ENCODE measurements at places on chromosomes 7 and 10. TPM values are rescaled to one million over a fixed set of nuclear protein-coding genes. Genes with fewer than 3 reads are reported as not detected.

DNA sequence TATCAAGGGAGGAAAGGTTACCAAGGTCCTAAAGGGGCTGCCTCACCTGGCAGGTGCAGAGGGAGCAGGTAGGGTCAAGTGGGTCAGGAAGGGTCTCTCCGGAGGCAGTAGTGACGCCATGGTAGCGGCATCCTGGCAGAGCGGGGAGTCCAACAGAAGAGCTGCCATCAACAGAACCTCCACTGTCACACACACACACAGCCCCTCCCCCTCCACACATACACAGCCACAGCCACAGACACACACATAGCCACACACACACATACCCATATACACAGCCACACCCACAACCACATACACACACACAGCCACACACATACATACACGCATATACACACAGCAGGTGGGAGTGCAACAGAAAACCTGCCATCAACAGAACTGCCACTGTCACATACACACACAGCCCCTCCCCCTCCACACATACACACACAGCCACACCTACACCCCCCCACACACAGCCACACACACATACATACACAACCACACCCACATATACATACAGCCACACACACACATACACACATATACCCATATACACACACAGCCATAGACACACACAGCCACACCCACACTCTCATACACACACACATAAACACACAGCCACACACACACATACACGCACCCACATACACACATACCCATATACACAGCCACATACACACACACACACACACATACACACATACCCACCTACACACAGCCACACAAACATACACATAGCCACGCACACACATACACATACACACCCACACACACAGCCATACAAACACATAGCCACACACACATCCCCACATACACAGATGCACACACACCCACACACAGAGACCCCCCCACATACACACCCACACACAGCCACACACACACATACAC lies 23.1 kb downstream of the KCP start:
- DNase-seq, result no peak

C1GALT1 gene
- 33.5 TPM for total RNA-seq

HSPA12A gene
- total RNA-seq, result 16.6 TPM

DNA sequence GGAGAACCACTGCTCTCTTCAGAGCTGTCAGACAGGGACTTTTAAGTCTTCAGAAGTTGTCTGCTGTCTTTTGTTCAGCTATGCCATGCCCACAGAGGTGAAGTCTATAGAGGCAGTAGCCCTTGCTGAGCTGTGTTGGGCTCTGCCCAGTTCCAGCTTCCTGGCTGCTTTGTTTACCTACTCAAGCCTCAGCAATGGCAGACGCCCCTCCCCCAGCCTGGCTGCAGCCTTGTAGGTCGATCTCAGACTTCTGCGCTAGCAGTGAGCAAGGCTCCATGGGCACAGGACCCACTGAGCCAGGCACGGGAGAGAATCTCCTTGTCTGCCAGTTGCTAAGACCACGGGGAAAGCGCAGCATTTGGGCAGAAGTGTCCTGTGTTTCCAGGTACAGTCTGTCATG lies 12.1 kb upstream of the CPA2 start:
- no peak for DNase-seq
